ENCODE measurements at places on chromosomes 1 and 21.
A peak's percentile ranks its signal among the peaks of the same experiment; 100 is the strongest.

DNA sequence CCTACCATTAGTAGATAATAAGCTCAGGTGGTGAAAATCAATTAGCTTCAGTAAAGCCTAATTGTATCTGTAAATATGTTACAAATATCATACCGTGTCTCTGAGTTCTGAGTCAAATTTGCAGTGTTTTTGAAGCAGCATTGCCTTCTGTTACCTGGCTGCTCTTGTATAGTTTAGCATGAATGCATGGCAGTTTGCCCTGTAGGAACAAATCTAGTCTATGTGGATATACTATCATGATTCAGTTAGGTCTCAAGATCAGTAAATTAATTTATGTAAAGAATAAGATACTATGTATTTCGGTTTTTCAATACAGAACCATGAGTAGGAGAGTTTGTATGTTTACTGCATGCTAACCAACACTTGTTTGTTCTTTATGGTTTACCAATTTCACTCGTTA is 240.6 kb upstream of the C1orf105 start:
- no peak for DNase-seq

GRCh38 chr1:197356723-197357533 is 88.9 kb downstream of the CRB1 start:
- peak; percentile 5 for DNase-seq

DNA sequence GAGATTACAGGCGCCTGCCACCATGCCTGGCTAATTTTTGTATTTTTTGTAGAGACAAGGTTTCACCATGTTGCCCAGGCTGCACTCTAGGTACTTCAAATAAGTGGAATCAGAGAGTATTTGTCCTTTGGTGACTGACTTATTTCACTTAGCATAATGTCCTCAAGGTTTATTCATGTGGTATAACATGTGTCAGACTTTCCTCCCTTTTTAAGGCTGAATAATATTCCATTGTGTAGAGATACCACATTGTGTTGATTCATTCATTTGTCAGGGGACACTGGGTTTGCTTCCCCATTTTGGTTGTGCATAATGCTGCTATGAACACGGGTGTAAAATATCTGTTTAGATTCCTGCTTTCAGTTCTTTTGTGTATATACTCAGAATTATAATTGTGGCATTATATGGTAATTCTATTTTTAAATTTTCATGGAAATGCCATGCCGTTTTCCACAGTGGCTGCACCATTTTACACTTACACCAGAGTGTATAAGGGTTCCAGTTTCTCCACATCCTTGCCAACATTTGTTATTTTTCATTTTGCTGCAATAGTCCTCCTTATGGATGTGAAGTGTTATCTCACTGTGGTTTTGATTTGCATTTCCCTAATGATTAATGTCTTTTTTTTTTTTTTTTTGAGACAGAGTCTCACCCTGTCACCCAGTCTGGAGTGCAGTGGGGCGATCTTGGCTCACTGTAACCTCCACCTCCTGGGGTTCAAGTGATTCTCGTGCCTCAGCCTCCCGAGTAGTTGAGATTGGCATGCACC is 35.1 kb downstream of the IL6R start:
- no peak for DNase-seq

DNA sequence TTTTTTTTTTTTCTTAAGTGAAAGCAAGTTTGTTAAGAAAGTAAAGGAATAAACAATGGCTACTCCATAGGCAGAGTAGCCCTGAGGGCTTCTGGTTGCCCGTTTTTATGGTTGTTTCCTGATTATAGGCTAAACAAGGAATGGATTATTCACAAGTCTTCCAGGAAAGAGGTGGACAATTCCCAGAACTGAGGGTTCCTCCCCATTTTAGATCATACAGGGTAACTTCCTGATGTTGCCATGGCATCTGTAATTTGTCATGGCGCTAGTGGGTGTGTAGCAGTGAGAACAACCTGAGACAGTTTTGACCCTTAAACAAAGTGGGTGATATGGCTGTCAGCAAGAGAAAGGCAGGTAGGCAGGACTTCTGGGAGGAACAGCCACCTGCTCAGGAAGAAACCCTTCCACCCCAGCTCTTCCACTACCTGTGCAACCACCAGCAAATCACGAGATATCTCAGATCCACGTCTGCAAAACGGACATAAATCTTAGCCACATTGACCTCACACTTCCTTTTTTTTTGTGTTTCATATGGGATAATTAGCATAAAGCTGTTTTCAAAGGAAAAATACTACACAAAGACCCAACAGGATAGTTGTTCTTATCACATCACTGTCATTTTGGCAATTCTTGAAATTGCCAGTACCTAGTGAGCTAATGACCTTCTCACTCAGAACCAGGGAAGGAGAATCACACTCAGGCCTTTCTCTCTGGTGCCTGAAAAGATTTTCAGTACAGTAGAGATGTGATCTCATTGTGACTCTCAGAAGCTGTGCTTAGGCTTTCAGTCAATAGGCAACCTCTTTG is 34.8 kb upstream of the DUSP10 start:
- peak; percentile 60 for DNase-seq

DNA sequence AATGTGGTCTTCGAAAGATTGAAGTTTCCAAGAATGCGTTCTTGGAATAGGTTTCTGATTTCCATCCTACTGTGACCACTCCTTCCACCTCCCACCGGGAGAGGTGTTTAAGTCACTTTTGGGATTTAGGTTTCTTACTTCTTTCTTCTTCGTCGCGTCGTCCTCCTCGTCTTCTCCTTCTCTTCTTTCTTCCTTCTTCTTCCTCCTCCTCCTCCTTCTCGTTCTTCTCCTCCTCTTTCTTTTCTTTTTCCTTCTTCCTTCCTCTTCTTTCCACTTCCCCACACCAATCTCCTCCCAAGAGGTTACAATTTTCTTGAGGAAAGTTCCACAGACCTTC is 2.1 kb downstream of the CACHD1 start:
- DNase-seq: no peak

All from germinal center (tissue), 1 donor.